HS-27A (cell line): ENCODE measurements at places on chromosomes 13 and 19.
A peak's percentile ranks its signal among the peaks of the same experiment; 100 is the strongest.

GRCh38 chr13:37833411-37833810, 36.2 kb downstream of the TRPC4 start:
- no peak for DNase-seq

GRCh38 chr13:95918860-95919259, 134.3 kb downstream of the UGGT2 start:
- no peak for DNase-seq

- DNase-seq: no peak
Observed at GRCh38 chr13:71360041-71360440, 507.0 kb downstream of the DACH1 start.

DNA sequence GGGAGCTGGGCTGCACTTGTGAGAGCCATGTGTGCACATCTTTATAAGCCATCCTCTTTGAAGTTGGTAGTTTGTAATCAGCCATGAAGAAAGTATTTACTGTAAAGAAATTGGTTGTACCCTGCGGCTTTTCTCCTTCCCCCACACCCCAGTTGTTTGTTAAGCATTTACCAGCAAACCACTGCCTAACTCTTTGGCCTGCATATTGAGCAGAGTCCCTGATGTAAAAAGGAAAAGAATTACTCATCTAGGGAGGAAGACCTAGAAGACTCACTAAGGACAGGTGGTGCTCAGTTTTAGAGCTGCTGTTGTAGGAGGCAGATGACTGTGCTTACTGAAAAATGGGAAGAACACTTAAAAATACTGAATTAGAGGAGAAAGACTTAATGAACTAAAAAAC, 245.3 kb downstream of the PCCA start:
- DNase-seq: no peak

DNA sequence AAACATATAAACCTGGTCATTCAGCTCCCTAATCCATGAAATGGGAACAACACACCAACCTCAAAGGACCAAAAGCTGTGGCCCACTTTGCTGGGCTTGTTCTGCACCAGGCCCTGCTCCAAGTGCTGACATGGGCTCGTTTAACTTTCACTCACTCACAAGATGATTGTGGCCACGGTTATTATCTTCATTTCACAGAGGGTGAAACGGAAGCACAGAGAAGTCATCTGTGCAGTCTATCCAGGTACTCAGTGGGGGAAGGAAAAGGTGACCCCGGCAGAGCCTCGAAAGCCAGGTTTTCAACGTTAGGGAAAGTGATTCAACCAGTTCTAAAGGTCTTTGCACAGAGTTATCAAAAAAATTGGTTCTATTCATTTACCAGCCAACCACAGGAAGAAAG, 68.0 kb downstream of the CRYL1 start:
- no peak for DNase-seq

GRCh38 chr19:8041531-8041931, 11.0 kb upstream of the CCL25 start:
- DNase-seq: no peak

DNA sequence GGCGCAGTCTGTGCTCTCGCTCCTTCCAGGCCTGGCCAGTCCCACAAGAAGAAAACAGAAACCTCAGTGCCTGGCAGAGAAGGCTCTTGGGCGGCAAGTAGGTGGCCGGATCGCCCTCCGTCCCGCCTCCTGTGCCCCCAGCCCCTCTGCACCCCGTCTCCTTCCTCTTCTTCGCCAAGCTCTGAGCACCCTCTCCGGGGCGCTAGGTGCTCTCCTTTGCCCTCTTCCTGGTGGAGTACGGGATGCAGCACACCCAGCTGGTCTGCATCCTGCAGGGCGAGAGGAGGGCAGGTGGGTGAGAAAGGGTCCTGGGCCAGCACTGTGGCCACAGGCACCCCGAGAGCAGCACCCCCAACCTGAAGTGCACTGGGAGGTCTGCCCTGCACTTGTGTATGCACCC, 17.3 kb downstream of the C13orf46 start:
- DNase-seq: no peak

DNA sequence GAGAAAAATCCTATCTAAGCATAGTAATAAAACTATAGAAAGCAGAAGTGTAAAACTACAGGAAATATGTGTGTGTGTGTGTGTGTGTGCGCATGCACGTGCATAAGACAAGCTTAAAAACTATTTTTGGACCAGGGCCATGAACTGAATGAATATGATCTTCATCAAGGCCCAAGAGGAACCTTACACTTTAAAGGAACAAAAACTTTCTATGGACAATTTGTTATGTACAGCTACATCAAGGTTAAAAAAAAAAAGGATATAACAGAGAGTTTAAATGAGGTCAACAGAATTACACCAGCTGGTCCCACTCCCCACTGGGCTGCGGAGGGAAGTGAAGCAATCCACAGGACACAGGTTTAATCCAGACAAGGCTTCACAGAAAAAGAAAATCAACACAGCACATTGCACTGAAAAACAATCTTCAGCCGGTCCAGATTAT, 151.1 kb downstream of the LHFPL6 start:
- DNase-seq: no peak

DNA sequence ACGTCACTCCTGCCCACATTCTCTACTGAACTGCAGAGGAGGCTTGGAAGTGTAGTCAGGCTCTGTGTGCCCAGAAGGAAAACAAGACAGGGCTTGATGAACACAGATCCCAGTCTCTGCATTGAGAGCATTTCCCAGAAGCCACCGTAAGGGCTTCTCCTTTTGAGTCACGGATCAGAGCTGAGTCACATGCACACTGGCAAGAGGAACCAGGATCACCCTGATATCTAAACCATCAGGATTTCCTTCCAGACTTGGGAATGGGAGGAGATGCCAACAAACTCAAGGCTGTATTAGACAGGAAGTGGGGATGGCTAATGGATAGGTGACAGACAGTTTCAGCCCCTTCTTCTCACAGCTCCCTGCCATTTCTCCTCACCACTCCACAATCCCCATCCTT, 17.7 kb upstream of the FBXO17 start:
- peak; percentile 40 for DNase-seq

DNA sequence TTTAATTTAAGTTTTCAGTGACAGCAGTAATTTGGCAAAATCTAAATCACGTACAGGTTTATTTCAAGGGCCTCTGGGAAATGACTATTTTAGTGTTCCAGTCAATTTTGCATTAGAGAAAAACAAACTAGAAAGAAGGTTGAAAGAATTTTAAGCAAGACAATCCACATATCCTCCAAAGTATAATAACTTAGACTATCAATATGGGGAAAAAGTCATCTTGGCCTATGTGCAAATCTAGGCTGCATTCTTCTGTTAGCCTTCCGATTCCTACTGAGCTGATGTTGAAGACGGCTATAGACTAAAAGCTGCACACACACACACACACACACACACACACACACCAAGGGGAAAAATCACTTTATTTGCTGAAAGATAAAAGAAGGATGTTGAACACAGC, 81.3 kb downstream of the SLITRK6 start:
- DNase-seq: no peak

- DNase-seq: no peak
Observed at GRCh38 chr19:18941628-18942354, 774 bp upstream of the HOMER3 start.

GRCh38 chr19:12924621-12925310, 5.7 kb upstream of the SYCE2 start:
- DNase-seq: no peak

- DNase-seq: no peak
Observed at GRCh38 chr13:113495494-113496210, 5.1 kb upstream of the DCUN1D2 start.

DNA sequence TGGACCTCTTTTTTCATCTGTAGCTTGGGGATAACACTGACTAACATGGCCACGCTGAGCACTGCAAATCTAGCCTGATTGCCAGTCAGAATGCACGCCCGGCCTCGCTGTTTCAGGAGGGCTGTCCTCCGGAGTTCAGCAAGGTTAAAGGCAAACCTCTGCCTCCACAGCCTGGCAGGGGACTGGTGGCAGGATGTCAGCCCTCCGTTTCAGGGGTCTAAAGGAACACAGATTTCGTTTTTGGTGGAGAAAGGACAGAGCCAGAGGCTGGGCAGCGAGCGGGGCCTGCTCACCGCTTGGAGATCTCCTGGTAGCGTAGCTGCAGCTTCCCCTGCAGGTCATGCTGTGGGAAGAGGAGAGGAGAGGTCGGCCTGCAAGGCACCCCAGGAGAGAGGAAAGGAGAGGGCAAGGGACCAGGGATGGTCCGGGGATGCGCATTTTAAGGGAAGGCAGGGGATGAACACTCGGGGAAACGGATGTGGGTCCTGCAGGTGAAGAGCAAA, 560 bp downstream of the NDUFA7 start:
- no peak for DNase-seq

DNA sequence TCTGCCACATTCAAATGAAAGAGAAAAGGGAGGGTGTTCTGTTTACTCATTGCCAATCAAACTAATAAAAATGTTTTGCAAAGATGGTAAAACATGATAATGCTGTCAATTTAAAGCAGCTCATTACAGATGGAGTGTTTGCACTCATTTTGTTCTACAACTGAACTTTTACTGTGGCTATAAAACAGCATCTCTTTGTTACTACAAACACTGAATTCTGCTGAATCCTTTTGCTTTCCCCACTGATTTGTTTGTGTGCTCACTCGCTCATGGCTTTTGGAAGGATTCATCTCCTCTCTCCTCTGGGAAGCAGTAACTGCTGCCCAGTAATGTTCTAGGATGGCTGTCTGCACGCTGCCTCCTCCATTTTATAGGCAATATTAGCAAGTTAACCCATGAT, 434.5 kb downstream of the PCDH9 start:
- DNase-seq: no peak

DNA sequence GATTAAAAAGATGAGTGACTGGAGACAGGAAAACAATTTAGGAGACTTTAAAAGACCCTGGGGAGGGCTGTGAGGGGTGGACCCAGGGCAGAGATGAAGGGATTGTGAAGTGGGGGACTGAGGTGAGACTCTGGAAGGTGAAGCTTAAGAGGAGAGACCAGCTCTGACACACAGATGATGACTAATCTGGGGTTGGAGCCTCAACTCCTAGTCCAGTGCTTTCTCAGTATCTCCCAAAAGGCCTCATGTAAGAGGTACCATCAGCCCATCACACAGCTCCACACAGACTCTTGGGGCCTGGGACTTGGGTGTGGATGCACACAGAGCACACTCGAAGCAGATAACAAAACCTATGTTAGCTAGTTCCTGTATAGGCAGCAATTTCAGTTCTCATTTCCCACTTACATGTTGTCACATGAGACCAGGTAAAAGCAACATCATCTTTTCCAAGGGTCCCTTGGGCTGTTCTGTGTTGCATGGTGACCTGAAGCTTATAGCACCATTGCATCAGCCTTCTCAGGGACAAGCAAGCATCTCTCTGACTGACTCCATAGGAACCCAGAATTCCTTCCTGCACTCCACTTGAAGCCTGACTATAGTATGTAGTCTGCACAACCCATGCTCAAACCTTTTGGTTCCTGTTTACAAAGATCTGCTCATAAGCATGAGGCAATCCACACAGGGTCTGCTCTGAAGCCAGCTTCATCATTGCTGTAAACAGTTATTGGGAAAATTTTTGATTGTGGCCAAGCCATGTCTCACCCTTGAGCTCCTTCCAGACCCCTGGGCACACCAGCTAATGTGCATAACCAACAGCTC, 88.6 kb upstream of the MYCBP2 start:
- DNase-seq: no peak

- DNase-seq: no peak
Observed at GRCh38 chr19:14160017-14160703, 23.8 kb upstream of the ASF1B start.

- no peak for DNase-seq
Observed at GRCh38 chr19:33297401-33298145, 4.8 kb downstream of the CEBPA start.

DNA sequence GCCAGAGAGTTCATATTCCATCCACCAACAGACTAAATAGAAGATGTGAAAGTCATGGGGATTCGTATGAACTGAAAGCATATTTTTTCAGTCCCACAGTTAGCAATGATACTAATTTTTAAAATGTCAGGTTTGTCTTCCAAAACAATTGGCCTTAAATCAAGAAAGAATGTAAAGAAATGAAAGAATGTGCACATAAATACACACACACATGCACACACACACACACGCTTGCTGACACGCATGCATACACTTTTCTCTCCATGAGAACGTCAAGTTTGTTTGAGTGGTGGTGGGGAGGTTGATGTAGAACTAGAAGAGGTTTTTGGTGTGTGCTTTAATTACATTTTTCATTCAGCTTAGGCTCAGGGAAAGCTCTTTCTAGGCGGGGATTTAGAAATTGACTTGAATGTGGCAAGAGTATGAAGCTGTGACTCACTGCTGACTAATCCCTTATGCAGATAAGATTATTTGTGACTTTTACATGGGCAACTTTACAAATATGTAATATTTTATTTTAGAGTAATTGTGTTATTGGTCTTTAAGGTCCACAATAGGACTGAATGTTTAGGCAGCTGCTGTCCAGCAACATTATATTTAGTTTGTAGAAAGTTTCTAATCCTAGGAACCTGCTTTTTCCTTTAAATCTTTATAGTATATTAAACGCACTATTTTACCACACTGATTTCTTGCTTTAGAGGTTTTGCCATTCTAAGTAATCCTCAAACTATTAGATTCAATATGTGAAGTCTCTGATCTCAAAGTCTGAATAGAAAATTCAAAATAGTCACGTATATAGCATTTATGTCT, 18.8 kb downstream of the FLT1 start:
- DNase-seq: peak; percentile 55

DNA sequence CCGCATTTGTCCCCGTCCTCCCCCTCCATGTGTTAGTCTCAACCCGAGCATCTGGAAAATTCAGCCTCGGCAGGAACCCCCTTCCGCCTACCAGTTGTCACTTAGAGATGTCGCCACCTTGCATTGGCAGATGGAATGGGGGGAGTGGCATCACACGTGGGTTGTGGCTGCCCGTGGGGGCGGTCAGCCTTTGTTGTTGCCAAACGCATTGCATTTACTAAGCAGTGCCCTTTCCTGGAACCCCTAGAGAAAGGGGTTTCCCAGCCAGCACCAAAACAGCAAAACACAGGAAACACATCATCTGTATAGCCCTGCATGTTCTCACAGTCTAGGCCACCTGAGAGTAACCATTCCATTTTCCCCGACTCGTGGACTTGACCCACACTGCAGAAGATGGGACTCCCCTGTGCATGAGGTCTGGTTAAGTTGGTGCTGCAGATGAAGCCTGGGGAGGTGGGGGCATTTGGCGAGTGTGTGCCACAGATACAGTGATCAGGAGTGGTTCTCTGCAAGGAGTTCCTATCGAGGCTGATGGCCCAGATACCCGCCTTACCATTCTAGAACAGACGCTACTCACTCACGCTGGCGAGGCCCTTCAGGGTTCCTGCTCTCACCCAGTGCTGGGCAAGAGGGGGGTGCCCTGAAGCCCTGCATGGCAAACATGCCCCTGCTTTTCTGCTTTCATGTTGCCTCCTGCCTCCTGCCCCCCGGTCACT, 38.3 kb downstream of the TMED1 start:
- DNase-seq: no peak
